ENCODE measurements at places on chromosomes 2 and 18.

- no peak for DNase-seq
Observed at GRCh38 chr2:54063967-54064535, 51.4 kb upstream of the ACYP2 start.

DNA sequence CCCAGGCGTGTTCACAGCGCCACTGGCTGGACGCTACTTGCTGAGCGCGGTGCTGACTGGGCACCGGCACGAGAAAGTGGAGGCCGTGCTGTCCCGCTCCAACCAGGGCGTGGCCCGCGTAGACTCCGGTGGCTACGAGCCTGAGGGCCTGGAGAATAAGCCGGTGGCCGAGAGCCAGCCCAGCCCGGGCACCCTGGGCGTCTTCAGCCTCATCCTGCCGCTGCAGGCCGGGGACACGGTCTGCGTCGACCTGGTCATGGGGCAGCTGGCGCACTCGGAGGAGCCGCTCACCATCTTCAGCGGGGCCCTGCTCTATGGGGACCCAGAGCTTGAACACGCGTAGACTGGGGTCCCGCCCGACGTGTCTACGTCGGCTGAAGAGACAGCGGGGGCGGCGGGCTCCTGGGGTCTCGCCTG lies 891 bp upstream of the KHK start:
- DNase-seq = peak; percentile 69

DNA sequence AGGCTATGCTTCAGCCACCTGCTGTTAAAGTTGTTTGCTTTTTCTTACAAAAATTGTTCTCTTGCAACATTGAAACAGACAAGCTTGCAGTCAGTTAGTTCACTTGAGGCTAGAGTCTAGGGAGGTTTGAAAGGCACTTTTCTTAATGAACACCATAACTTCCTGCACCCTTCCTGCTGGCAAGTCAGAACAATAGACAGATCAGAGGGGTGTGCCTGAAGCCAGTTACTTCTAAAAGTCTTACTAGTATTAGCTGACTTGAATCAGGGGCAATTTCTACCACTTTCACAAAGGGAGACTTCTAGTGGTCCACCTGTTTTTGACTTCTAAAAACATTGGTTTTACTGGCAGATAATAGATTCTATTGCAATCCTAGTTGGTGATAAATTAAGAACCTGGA lies 367.4 kb upstream of the CDH20 start:
- DNase-seq = no peak

GRCh38 chr2:85154048-85154753 lies 21.0 kb downstream of the TCF7L1 start:
- no peak for DNase-seq

DNA sequence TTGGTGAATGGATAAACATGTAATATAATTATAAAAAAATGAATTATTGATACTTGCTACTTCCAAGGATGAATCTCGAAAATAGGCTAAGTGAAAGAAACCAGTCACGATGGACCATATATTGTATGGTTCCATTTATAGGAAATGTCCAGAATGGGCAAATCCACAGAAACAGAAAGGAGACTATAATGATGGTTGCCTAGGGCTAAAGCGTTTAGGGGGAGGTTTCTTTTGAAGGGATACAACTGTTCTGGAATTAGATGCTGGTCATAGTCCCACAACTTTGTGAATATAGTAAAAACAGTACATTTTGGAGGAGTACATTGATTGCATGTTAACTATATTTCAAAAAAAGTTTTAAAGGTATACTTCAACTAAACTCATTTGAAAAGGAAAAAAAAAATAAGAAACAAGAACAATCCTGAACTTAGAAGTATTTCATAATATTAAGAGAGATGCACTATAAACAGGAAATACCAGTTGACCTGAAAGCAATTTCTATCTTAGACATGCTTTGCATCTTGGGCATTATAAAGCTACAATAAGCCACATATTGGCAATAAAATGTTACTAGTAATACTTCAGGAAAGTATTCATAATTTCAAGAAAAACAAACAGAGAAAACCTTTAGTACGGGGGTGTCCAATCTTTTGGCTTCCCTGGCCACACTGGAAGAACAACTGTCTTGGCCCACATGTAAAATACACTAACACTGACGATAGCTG lies 130.0 kb downstream of the C2orf74 start:
- DNase-seq = no peak
